Activated naive CD4-positive, alpha-beta T cell treated with anti-CD3 and anti-CD28 coated beads for 36 hours (primary cell): ENCODE measurements at places on chromosomes 2 and 18.

- no peak for DNase-seq
Measured at GRCh38 chr2:200065477-200065876, 110.1 kb downstream of the MAIP1 start.

- DNase-seq = peak; percentile 83
Measured at GRCh38 chr2:232838406-232838874, 31.6 kb upstream of the SNORC start.

- peak; percentile 19 for DNase-seq
Measured at GRCh38 chr2:162062559-162062958, 11.5 kb downstream of the DPP4 start.

- no peak for DNase-seq
Measured at GRCh38 chr18:44691148-44691925, 10.6 kb downstream of the SETBP1 start.

DNA sequence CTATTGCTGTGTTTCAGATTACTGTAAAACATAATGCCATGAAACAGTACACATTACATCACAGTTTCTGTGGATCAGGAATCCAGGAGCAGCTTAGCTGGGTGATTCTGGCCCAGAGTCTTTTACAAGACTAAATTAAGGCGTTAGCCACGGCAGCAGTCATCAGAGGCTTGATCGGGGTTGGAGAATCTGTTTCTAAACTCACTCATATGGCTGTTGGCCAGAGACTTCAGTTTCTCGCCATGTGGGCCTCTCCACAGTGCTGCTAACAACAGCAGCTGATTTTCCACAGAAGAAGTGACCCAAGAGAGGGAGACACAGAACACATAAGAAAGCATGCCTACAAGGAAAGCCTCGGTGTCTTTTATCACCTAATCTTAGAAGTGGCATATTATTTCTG, 89.2 kb upstream of the MYO3B start:
- DNase-seq = no peak

GRCh38 chr2:161104054-161104553, 56.1 kb upstream of the TANK start:
- peak; percentile 35 for DNase-seq

GRCh38 chr18:25830787-25831186, 259.6 kb downstream of the SS18 start:
- no peak for DNase-seq

- no peak for DNase-seq
Measured at GRCh38 chr2:85724731-85725181, 29.0 kb upstream of the ATOH8 start.

DNA sequence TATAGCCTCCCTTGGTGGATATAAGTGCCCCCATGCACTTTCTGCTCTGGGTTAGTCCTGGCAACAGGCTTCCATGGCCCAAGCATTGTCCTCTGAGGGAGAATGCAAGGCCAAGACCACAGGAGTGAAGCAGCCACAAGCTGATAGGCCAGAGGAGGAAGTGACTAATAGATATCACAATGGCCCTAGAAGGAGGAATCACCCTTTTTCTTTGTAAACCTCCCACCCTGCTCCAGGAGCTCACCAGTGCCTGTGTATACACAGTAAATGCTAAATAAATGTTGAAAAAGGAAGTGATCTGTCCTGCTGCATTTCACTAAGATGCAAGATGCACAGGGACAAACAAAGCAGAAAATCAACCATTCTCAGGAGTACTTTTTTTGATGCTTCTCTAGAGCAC, 49.7 kb upstream of the ABCA12 start:
- no peak for DNase-seq

- peak; percentile 9 for DNase-seq
Measured at GRCh38 chr2:199659207-199659606, 191.8 kb downstream of the FTCDNL1 start.

DNA sequence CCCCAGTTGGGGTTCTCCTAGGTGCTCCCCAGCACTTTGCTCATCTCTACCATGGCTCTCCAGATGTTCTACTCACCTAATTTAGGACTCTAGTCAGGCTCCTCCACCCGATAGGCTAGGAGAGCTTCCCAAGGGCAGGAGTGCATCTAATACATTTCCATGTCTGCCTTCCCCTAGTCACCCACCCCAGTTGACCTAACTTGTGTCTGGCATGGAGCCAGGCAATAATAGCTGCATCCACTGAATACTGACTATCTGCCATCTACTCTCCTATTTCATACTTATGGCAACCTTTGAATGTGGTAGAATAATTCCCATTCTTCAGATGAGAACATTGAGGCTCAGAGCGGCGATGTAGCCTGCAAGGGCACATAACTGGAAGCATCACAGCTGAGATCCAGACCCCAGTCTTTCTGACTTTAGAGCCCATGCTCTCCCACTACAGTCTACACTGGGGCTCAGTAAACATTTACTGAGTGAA, 71.8 kb upstream of the YWHAQ start:
- no peak for DNase-seq

- no peak for DNase-seq
Measured at GRCh38 chr2:222778400-222778799, 82.4 kb upstream of the ACSL3 start.

GRCh38 chr2:102107741-102108070, 34.8 kb upstream of the IL1R1 start:
- DNase-seq = no peak

DNA sequence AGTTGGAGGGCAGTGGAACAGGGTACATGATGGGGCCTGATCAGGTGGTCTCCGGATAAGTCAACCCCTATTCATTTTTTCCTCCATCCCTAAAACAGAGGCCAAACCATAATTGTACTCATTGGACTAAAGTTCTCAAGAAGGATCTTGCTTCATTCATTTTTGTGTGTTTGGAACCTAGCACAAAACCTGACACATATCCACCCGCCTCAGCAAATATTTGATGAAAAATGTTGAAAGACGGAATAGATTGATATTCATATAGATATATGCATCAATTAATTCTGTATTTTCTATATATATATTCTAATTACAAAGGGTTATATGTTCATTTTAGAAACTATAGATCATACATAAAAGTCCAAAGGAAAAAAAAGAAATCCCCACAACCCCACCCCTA, 21.9 kb downstream of the SLC4A1AP start:
- no peak for DNase-seq

DNA sequence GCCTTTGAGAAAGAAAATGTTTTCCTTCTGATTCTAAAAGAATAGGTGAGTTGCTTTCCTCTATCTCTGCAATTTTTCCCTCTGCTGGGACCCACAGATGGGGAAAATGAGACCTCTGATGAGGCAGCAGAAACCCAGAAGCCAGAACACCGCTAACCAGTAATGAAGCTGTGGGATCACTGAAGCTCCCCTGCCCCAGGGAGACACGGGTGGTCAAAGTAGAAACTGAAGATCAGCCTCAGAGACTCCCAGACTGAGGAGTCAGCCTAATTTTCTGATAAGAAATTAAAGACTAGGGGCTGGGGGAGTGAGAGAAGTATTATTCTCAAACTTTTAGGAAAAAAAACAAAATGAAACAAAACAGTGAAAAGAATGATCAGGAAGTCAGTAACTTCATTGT, 30.1 kb downstream of the CD8B start:
- no peak for DNase-seq

GRCh38 chr2:48549972-48550371, 20.0 kb downstream of the STON1 start:
- DNase-seq = no peak

GRCh38 chr2:125516496-125517109, 1139.4 kb upstream of the GYPC start:
- DNase-seq = peak; percentile 5

- no peak for DNase-seq
Measured at GRCh38 chr2:43175020-43175441, 51.4 kb downstream of the ZFP36L2 start.

- no peak for DNase-seq
Measured at GRCh38 chr18:23306822-23307221, 146.3 kb upstream of the RIOK3 start.

GRCh38 chr2:22626621-22627020, 758.4 kb upstream of the KLHL29 start:
- DNase-seq = peak; percentile 4

GRCh38 chr2:242064364-242065250, 195.1 kb downstream of the RTP5 start:
- DNase-seq = no peak

DNA sequence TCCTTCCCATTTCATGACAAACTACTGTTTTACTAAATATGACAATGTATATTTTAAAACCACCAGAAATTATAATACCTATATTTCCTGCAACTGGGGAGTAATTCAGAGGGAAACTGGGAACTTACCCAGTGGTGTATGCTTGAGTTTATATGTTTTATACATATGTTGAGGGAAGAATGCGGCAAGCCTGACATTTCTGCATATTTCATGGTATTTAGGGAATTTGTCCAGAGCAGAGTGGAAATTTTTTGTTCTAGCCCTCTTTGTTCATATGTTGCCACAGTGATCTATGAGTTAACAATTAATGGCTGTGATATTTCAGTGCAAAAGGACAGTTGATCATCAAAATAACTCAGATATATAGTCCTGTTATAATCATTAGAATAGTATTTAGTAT, 230.8 kb upstream of the VWC2L start:
- DNase-seq = no peak

GRCh38 chr18:75654851-75655751, 227.6 kb upstream of the SMIM21 start:
- DNase-seq = no peak

DNA sequence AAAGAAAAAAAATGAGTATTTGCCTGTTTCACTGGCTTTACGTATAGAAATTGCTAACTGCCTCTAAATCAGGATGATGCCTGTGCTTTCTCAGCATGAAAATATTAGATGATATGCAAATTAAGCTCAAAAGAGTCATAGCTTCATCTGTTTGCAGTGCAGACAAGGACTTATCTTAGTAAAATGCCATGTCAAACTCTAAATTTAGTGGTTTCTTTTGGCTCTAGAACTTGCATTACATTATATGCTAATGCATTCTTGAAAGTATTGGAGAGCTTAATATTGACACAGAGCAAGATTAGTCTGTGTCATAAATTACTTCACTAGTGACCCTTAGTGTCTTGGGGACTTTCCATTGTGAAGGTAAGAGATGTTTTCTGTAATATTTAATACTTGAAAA, 1109.1 kb upstream of the NRXN1 start:
- DNase-seq = no peak

DNA sequence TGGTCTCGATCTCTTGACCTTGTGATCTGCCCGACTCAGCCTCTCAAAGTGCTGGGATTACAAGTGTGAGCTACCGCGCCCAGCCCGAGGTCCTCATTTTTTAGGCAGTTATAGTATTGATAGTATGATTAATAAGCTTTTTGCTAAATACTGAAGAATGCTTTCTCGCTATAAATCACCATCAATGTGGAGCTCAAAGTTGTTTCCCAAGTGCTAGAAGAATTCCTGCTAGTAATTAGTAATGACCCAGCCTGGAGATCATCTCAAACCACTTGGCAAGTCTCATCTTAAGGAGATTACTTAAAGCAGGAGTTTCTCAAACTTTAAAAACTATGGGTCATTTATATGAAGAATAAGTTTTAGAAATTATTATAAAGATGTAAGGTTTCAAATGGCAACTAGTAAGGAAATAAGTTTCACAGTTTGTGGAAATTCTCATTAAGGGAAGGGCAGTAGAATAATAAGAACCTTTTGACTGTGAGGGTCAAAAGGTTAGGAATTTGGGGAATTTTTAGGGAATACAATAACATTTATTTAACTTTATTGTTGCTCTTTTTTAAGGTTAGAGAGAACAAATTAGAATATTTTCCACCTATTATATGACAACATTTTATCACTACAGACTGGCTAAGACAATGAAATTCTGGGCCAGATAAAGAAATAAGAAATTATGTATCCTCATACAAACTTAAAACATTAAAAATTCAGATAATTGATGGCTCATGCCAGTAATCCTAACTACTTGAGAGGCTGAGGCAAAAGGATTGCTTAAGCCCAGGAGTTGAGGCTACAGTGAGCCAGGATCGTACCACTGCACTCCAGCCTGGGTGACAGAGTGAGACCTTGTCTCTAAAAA, 148.6 kb upstream of the MAP3K20 start:
- DNase-seq = no peak

- peak; percentile 61 for DNase-seq
Measured at GRCh38 chr2:224952936-224953657, 89.2 kb downstream of the DOCK10 start.

GRCh38 chr18:13369756-13370510, 151.4 kb downstream of the LDLRAD4 start:
- peak; percentile 19 for DNase-seq

DNA sequence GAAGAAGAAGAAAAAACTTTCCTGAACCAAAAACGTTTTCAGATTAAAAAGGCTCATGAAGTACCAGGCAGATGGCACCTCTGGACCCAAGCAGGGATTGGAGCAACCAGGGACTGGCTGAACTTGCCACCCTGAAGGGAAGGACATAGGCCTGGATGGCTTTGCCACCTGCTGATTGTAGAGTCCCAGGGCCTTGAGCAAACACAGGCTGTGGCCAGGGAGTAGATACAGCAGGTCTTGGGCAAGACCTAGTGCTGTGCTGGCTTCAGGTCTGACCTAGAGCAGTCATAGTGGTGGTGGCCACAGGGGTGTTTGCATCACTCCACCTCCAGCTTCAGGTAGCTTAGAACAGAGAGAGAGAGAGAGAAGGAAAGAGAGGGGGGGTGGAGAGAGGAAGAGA, 231.5 kb upstream of the FBXO11 start:
- DNase-seq = no peak

DNA sequence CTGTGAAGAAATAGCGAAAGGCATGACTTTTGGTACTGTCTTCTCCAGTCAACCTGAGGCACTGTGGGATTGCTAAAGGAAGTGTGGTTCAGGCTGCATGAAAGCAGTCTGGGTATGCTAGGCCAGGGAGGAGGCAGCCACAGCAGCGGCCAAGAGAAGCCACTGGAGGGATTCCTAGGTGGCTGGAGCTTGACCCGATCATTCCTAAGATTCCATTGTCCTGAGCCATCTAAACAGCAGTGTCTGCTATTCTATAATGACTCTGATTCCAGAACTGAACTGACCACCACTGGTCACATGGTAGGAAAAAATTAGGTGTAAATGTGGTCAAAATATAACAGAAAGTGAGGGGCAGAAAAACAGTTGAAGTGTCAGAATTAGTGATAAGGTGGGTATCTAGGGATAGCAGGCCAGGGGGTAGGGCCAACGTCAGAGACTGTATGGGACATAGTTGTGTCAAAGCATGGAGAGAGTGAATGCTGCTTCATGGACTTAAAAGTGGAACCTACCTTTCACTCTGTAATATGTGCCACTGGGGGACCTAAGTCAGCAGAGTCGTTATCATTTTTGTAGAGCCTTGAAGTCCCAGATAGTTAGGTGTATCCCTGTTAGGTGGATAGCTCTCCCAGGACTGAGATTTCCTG, 204.6 kb downstream of the CTNNA2 start:
- no peak for DNase-seq

- DNase-seq = no peak
Measured at GRCh38 chr2:23626701-23627230, 241.8 kb downstream of the KLHL29 start.
